ENCODE measurements at places on chromosomes 1 and 21.

DNA sequence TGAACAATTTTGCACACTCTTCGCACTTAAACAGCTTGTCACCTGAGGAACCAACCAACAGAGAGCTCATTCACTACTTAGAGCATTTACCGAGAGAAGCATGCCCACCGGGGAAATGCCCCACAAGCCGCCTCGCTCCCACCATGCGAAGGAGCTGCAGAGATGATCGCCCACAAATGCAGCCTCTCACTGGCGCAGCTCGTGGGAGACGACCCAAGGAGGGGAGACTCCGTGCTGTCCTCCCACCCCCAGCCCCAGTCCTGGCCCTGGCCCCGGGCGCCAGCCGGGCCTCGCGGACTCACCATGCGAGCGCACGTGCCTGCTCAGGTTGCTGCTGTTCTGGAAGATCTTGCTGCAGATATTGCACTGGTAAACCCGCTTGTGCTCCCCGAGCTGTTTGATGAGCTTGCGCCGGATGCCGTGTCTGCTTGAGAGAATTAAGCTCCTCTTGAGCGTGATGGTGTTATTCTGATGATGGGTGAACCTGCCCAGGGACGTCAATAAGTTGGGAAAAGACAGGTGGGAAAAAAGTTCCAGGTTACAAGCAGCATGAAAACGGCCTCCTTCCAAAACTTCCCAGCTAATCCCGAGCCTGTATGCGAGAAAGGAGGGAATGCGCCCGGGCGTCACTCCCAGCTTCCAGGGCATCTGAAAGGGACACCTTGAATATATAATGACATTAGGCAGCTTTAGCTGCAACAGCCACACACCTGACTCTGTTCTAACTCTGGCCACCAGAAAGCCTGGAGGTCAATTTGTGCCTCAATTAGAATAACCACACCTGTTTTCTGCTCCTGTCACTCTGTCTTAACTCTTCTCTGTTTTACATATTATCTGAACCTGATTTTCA is 42.8 kb downstream of the PRDM15 start:
- no peak for DNase-seq

GRCh38 chr1:228367798-228368791 is 38.5 kb downstream of the TRIM11 start:
- no peak for DNase-seq

- DNase-seq: no peak
These were observed 32.3 kb downstream of the PABPC4 start for GRCh38 chr1:39544327-39544726.

DNA sequence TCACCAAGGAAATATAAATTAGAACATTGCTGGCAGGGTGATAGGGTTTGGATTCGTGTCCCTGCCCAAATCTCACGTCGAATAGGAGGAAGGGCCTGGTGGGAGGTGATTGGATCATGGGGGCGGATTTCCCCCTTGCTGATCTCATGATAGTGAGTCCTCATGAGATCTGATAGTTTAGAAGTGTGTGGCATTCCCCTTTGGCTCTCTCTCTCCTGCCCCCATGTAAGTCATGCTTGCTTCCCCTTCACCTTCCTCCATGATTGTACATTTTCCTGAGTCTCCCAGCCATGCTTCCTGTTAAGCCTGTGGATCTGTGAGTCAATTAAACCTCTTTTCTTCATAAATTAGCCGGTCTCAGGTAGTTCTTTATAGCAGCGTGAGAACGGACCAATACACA is 60.6 kb downstream of the VPS26C start:
- DNase-seq: no peak

GRCh38 chr1:24826510-24826909 is 81.3 kb downstream of the CLIC4 start:
- no peak for DNase-seq

DNA sequence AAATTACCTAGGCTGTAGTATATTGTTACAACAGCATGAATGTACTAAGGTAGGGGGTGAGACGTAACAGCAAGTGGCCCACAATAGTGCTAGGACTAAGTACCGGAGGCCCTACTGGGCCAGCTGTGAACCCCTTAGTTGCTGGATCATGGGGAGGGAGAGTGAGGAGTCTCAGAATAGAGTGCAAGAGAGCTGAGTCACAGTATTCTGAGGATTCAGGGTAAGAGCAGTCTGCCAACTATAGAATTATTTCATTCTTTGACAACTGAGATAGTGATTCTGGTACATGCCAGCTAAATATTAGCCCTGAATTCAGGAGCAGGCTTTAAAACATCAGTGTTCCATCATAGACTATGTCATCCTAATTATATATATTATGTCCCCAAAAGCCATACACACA is 218.7 kb downstream of the TM2D1 start:
- no peak for DNase-seq

DNA sequence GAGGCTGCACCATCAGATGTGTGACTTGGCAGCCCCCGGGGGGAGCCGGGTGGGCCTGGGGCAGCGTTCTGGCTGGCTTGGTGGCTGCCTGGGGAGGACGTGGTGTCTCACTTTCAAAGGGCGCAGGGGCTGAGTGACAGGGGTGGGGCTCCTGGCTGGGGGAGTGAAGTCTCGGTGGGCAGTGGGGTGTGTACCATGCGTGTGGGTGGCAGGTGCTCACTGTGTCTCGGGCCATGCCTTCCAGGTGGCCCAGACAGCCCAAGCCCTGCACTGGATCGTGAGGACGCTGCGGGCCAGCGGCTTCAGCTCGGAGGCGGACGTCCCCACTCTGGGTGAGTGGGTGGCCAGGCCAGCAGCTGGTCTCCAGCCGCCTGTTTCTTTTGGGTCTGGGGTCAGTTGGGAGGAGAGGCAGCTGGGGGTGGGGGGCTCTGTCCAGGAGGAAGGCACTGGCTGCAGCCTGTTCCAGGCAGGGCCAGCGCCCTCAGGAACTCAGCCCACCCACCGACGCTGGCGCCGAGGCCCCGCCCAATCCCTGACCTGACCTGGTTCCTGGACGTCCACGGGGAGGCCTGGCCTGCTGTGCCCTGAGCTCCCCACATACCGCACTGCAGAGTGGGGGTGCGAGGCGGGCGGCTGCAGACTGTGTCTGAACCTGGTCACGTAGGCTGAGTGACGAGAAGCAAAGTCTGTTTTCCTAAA is 30.6 kb upstream of the LRRC3 start:
- DNase-seq: no peak

GRCh38 chr1:105101261-105101660 is 1351.6 kb downstream of the AMY1C start:
- no peak for DNase-seq

DNA sequence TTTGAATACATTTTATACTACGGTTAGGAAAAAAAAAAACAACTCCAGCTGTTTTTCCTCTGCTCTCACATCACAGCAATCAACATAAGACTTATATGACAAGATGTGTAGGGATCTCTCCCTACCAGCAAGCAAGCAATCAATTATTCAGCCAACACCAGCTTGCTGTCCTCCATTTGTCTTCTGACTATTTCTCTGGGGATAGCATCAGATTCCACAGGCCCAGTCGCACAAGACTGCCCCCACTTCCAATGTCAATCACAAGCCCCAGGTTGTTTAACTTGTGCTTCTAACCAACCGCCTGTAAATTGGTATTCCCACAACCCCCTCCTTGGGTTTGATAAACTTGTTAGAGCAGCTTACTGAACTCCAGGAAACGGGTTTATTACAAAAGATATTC is 873.1 kb upstream of the TMPRSS15 start:
- no peak for DNase-seq

DNA sequence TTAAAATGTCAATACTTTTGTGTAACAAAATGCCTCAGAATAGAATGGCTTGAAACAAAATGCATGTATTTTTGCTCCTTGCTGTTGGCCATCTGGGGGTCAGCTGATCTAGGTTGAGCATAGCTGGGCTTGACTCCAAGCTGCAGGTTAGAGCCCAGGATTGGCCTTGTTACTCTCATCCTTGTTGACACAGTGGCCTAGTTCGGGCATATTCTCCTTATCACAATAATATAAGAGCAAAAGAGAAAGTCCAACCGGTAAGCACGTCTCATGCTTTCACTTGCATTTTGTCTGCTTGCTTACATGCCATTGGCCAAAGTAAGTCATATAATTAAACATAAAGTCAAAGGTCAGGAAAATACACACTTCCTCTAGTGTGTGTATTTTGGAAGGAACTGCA is 456.2 kb downstream of the KCNT2 start:
- no peak for DNase-seq

DNA sequence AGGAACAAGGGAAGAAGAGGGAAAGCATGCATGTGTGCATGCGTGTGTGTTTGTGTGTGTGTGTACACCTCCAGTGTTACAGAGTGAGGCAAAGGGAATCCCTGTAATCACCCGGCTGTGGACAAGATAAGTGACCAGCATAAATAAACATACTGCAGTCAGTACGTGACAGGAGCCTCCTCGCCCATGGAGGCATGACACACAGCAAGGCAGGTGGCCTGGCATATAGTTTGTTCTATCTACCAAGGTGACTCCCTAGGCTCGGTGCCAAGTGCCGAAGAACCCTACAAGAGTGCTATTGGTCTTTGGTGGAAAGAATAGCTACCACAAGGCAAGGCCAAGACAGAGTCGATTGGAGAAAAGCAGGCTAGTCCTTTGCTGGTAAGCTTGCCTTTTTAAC is 31.7 kb upstream of the HEATR1 start:
- no peak for DNase-seq

DNA sequence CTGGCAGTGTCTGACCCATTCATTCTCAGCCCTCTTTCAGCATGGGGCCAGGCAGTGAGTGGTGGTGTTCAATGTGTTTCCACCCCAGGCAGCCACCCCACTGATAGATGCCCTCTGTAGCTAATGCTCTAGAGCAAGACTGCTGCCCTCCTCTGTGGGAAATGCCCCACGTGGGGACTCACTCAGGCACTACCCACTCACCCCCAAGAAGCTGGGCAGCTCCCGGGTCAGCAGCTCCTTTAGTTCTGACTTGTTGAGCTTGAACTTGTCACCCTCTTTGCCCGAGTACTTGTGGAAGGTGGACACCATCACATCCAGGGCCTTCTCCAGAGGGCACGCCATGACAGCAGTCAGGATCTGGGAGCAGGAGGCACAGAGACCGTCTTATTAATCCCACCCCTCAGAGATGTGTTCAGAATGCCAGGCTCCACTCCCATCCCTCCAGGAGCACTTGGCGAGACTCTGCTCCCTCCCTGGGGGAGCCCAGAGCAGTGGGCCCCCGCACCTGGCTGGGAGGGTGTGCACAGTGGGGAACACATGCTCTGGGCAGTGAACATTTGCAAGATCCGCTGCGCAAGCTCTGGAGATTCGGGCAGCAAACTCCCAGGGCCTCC is 1.0 kb downstream of the S100A4 start:
- no peak for DNase-seq

GRCh38 chr1:14679027-14679688 is 80.7 kb downstream of the KAZN start:
- no peak for DNase-seq
